ENCODE measurements at places on chromosomes 1 and 21. TPM values are rescaled to one million over a fixed set of nuclear protein-coding genes. Genes with fewer than 3 reads are reported as not detected.
A peak's percentile ranks its signal among the peaks of the same experiment; 100 is the strongest.

TCP10L gene
- total RNA-seq = not detected

TBX19 gene
- total RNA-seq = 0.29 TPM

TINAGL1 gene
- 7.0 TPM for total RNA-seq

PADI2 gene
- total RNA-seq = 2.9 TPM

VANGL1 gene
- total RNA-seq = 21.9 TPM

- DNase-seq = no peak
These were observed 113.4 kb downstream of the TRIM33 start for GRCh38 chr1:114397601-114398000.

DNA sequence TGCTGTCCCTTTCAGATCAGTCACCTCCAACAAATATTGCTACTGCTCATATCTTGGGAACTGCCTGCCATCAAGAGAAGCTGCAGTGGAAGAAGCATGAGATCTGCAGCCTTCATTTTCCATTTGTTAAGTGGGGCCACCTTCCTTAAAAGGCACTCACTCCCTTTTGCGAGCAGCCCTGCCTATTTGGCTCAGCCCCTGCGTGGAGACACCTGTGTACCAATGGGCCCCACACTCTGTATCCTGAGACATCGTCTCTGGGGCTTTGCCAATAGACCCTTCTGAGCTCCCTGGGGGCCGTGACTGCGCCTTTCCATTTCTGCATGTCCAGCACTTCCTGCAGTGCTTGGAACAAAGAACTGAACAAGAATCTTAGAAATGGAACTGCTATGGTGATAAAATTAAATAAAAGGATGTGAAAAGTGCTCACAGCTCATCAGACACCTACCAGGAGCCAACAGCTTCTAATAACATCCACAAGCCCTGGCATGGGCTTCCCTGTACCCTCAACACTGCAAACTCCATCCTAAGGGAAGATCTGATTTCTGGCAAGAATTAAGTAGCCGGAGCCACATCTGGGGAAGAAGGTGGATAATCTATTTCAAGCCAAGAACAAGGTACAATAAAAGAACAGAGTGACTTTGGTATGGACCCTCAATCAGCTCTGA lies 36.7 kb downstream of the PARP1 start:
- no peak for DNase-seq

DNA sequence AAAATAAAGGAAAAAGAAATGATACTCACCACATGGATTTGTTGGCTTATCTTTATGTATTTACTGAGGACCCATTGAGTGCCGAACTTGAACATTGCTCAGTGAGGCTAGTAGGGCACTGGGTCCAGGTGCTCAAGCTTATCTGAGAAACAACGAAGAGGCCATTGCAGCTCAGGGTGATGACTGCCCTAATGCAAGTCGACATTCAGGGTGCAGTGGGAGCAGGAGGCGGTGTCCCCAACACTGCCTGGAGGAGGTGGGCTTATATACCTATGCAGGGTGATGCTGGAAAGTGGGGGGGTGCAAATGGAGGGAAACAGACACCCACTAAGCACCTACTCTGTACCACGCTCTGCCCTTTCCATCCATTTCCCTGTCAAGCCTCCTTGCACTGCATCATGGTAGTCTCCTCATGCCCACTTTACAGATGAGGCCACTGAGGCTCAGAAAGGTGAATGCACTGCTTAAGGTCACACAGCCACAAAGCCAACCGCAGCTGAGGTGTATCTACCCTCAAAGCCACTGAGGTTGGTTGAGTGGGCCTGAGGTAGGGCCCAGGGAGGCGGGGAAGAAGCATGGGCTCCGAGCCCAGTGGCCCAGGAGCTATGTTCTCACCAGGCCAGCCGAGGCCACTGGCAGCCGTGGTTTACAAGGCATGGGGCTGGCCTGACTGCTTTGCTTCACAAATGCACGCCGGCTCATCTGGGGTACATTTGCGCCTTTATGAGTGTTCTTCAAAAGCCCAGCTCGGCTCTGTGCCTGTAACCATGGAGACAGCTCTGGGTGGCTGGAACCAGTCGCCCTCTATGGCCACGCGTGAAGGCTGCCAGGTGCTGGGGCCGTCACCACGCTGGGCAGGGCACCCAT lies 103.8 kb downstream of the EPHB2 start:
- peak; percentile 38 for DNase-seq

- DNase-seq = peak; percentile 61
These were observed 84.9 kb downstream of the KIF14 start for GRCh38 chr1:200535605-200536004.

DNA sequence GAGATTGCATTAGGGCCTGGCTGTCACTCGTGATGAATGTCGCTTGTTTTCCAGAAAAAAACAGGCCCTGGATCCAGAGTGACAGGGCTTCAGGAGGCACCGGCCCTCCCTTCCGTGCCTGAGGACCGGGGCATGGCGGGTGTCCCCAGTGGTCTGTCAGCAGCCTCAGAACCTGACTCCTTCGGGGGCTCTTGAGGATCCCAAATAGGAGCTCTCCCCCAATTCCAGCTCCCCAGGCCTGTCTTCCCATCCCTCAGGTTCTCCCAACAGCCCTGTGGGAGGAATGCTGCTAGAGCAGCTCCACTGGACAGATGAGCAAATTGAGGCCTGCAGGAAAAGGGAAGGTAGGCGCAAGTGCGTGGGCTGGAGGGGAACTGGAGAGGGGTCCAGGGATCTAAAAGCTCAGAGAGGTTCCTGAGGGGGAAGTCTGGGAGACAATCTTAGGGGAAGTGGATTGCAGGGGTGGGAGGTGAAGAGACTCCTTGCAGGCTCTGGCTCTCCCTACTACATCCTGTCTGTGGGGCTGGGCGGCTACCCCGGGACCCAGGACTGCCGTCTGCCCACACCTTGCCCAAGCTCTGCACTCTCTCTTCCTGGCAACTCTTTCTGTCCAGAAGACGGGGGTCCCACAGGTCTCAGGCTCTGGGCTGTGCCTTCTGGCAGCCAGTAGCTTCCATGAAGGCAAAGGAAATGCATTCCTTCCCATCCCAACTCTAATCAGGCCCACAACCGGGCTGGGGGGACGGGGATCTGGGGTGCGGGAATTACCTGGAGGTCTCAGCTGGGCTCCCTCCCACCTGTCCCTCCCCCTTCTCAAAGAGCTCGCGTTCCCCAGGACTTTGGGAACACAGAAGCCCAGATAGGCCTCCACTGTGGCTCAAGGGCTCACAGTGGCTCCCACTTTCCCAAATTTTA lies 105.7 kb upstream of the CASZ1 start:
- no peak for DNase-seq

DNA sequence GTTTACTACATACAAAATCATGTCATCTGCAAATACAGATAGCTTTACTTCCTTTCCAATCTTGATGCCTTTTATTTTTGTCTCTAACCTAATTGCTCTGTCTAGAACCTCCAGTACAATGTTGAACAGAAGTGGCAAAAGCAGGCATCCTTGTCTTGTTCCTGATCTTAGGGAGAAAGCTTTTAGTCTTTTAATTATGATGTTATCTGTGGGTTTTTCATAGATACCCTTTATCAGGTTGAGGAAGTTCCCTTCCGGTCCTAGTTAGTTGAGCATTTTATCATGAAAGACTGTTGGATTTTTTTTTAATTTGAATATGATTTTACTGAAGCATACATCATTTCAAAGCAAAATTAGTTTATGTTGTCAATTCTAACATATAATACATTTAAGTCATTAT lies 45.7 kb upstream of the DISC1 start:
- no peak for DNase-seq

GRCh38 chr21:35504277-35504676 lies 455.2 kb upstream of the RUNX1 start:
- no peak for DNase-seq

GRCh38 chr1:110888049-110888448 lies 15.1 kb downstream of the CD53 start:
- no peak for DNase-seq

GRCh38 chr1:218983433-218983832 lies 190.2 kb upstream of the LYPLAL1 start:
- no peak for DNase-seq

DNA sequence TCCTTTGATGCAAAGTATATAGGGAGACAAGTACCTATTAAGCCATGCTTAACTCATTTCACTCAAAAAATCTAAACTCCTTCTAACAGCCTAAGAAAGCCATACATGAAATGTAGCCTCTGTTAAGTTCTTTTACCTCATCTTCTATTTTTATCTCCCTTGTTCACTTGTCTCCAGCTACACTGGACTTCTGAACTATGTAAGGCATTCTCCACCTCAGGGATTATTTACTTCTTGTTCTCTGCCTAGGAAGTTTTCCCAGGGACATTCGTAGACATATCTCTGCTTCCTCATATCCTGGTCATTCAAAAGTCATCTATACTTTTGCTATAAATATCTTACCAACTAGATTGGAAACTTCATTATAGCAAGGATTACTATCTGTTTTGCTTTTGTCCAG lies 96.9 kb downstream of the COP1 start:
- DNase-seq = no peak

GRCh38 chr1:191101960-191102359 lies 624.3 kb upstream of the BRINP3 start:
- DNase-seq = no peak
